ENCODE measurements at places on chromosomes 2 and 18.
A peak's percentile ranks its signal among the peaks of the same experiment; 100 is the strongest.

GRCh38 chr2:213496226-213496625, 212.0 kb downstream of the SPAG16 start:
- no peak for DNase-seq

DNA sequence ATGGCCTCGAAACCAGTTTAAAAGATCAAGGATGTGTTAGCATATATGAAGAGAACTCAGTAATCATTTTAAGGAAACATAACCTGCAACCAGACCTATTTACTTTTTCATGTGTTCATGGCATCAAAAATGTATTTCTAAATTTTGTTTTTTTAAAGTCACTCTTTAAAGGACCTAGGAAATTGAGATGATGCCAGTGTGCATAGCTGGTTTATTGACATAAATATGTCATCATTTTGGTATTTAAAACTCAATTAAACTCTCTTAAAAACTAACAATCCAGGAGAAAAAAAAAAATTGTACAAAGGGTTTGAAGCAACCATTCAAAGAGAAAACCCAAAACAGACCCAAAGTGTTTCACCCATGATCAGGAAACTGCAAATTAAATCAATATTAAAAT, 198.9 kb upstream of the RND3 start:
- no peak for DNase-seq

DNA sequence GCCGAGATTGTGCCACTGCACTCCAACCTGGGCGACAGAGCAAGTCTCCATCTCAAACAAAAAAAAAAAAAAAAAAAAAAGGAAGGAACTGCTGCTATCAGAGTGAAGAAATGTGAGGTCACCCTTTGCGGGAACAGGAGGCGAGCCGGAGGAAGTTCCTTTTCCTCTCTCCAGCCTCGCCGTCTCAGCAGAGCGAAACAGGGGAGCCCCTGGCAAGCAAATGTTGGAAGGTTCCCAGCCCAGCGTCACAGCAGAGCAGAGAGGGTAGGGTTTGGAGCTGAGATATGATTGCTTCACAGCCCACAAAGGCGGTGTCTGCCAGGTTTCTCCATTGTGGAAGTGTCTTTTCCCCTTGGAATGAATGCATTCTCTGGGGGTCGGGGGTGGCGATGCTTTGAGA, 28.5 kb downstream of the SLC20A1 start:
- no peak for DNase-seq

DNA sequence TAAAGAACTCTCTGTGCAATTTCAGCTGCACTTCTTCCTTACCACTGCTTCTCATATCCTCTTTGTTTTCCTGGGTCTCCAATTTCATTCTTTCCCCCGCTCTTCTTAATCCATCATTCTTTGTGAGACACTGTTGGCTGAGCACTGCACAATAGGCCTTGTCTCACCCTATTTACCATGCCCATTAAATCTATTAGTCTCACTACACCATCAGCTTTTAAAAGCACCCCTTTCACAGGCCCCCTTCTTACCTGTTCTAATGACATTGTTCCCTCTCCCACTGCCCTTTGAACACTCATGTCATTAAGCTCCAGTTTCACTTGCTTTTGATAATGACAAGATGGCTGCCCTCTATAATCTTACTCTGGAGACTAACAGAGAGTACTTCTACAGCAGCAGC, 404.1 kb upstream of the ACVR2A start:
- no peak for DNase-seq

DNA sequence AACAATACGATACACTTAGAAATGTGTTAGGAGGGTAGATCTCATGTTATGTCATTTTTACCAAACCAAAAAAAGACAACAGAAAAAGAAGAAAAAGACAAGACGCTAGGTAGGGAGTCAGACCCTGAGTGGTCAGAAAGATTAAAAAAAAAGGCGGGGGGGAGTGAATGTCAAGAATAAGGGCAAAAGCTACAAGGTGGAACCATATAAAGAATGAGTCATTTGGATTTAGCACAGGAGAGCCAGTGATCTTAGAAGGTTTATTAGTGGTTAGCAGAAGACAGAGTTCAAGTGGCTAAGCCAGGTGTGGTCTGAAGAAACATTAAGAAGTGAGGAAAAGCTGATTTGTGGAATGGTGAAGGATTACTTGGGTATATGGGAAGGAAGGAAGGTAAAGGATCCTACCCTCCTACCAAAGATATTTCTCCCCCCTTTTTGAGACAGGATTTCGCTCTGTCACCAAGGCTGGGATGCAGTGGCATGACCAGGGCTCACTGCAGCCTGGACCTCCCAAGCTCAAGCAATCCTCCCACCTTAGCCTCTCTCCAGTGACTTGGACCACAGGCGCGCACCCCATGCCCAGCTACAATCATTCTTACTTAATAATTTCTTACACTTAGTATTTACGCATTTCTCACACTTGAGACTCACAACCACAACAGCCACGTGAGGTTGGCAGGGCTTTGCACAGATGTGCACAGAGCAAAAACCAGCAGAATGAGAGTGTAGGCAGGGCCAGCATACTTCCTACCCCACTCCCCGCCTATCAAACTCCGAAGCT, 2.6 kb downstream of the DSC2 start:
- no peak for DNase-seq

- DNase-seq: no peak
Measured at GRCh38 chr2:191032588-191033429, 18.8 kb upstream of the STAT1 start.

DNA sequence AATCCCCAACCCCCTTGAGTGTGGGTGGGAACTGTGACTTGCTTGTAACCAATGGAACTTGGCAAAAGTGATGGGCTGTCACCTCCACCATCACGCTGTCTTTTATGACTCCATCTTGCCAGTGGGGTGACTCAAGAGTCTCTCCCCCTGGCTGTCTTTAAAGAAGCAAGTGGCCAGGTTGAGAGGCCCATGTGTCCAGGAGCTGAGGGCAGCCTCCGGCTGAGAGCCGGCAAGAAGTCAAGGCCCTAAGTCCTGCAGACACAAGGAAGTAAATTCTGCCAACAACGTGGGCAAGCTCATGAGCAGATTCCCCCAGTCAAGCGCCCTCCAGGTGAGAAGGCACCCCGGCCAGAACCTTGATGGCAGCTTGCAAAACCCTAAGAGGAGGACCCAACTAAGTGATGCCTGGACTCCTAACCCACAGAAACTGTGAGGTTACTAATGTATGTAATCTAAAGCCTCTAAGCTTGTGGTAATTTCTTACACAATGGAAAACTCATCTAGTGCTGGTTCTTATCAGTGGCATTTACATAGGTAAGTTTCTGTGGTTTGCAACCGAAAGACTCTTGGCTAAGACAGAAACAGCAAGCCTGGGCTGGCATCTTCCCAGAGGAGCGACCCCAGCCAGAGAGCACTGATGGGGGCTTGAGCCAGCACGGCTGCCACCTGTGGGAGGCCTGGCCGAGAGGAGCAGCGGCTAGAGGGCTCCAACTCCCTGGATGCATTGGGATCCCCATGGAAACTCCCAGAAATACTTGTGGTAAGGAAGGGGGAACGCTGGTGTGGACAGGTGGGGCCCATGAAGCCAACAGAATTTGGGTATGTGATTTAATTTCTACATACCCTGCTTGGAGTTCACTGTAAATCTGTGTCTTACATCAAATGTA, 49.3 kb downstream of the CIB4 start:
- peak; percentile 30 for DNase-seq

- DNase-seq: peak; percentile 55
Measured at GRCh38 chr2:42569116-42569711, 782 bp downstream of the MTA3 start.

- no peak for DNase-seq
Measured at GRCh38 chr2:239299218-239299939, 101.4 kb downstream of the HDAC4 start.

- no peak for DNase-seq
Measured at GRCh38 chr2:228802181-228803071, 468.7 kb downstream of the PID1 start.

DNA sequence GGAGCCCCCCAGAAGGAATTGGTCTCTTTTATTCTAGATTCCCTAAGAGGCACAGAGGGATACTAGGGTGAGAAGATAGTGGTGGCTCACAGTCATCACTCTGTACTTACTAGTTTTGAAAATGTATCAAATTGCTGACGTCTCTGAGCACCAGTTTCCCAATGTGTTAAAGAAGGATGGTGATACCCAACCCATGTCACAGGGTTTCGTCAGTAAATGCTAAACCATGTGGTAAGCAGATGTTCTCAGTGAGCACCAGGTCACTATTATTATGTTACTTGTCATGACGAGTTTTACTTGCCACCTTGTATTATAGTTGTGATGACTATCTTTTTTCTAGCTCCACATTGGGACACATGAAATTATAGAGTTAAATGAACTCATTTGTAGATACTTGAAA, 54.7 kb downstream of the NEDD4L start:
- no peak for DNase-seq

- DNase-seq: no peak
Measured at GRCh38 chr18:50330176-50330575, 42.7 kb upstream of the CXXC1 start.

- no peak for DNase-seq
Measured at GRCh38 chr18:52953387-52953786, 613.4 kb downstream of the DCC start.

- DNase-seq: no peak
Measured at GRCh38 chr2:209519271-209519670, 95.4 kb downstream of the MAP2 start.

- no peak for DNase-seq
Measured at GRCh38 chr2:192139813-192140212, 54.9 kb downstream of the TMEFF2 start.
